ENCODE measurements at places on chromosomes 16 and 17.
A peak's percentile ranks its signal among the peaks of the same experiment; 100 is the strongest.

GRCh38 chr16:27314986-27315332 is 1.2 kb downstream of the IL4R start:
- no peak for DNase-seq

DNA sequence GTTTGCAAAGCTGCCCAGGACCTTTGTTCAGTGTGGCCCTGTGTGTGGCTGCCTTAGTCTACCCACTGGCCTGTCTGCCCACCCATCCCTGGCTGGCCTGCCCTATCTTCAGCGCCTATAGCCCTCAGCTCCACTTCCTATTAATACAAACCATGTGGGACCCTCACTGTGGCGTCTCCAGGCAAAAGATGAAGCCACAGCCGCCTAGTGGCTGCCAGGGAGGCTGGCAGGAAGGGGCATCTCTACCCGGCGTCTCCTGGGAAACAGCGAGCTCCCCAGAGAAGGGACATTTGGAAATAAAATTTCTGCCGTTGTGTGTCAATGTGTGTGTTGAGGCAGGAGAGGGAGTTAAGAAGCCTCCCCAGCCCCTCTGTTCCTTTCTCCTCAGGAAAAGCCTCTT is 31.5 kb downstream of the NEUROD2 start:
- no peak for DNase-seq

- DNase-seq, result no peak
Measured at GRCh38 chr17:19470530-19471261, 59.7 kb downstream of the RNF112 start.

DNA sequence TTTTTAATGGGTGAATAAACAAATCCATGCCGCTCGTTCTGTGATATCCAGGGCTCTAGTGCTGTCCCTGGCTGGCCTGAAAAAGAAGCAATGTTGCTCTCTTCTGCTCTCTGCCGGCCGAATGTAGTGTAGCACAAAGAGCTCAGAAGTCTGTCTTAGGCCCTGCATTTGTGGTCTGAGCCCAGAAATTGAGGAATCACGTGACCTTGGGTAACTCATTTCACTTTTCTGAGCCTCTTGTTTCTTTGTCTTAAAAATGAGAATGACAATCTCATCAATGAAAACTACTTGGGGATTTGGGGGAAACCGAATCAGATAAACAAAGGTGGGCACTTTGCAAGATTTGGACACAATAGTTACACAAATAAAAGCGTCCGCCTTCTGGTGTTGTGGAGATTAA is 381.6 kb upstream of the ASIC2 start:
- DNase-seq, result peak; percentile 24

GRCh38 chr16:71852158-71852557 is 6.4 kb downstream of the ATXN1L start:
- no peak for DNase-seq

DNA sequence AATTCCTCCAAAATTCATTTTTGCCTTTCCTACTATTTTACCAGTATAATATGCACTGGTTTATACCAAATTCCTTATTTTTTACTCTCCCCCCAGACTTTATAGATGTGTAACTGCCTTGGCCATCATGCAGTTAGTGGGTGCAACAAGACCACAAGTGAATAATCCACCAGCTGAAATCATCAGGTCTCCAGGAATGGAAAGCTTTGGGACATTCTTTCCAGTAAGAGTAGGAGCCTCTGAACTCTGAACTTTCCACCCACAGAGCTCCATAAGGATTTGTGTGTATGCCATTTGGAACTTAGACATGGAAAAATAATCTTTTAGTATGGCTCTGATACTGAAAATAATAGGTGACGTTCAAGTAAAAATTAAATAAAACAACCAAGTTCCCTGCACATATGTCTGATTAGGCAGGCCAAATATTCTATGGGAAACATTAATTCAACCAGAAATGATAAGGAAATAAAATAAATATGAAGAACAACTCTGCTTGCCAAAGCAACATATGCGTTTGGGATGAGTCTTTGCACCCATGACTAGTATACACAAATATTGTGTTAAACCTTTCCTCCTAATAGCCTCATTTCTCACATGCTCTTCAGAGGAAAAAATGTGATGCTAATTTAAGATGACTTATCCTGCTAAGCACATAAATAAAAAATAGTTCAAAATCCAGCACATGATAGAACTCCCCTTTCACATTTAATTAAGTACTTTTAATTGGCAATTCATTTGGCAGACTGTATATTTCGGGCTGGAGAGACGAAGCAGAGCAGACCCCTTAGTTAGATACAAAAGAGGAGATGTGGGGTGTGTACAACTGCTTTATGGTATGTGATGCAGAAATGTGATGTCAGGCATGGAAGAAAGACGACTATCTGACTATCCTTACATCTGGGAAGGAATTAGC is 11.6 kb upstream of the LYRM9 start:
- DNase-seq, result no peak

DNA sequence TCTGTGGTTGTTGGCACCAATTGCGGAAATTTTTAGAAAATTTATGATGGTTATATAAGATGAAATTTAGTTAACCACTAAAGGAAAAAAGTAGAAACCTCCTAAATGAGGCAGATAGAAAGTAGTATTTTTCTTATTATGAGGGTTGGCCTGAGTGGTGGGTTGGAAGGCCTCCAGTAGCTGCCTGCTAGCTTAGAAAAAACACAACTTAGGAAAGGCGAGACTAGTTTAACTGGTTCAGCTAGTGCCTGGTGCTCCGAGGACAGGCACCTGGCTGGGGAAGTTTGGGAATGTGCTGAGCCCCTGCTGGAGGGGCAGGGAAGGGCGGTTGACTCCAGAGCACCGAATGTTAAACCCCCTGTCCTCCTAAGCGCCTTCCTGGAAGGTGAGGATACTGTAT is 19.9 kb downstream of the LDHD start:
- DNase-seq, result no peak

DNA sequence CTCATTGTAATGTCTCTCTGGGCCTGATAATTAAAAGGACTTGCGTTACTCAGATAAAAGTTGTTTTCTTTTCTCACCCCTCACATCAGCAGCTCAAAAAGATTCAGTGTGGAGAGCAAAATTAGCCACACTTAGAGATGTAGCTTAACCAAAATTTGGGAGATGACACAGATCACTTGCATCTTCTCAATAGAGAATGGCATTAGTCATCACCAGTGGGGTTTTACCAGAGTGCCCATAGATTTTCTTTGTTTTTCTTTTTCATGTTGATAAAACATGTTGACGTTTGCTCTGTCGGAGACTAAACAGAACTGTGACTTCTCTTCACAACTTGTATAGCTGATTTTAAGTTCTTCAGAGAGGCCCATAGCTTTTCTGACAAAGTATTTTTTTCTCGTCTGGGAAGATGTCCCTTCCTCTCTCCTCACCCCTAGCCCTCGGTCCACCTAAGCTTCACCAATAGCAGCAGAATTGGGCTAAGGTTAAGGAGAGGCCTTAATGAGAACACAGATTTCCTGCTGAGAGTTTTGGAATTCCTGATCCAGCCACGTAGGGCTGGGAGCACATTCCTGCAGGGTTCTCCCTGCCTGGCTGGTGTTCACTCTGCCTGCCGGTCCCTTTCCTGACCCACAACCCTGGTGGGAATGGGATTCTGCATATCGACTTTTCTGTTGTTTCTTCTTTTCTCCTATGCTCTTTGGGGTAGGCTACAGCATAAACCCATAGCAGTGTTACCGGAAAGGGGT is 92.6 kb downstream of the CACNG3 start:
- DNase-seq, result no peak

GRCh38 chr17:12256380-12256995 is 235.8 kb downstream of the MAP2K4 start:
- DNase-seq, result no peak

- no peak for DNase-seq
Measured at GRCh38 chr17:60823515-60823914, 145.9 kb downstream of the BCAS3 start.

DNA sequence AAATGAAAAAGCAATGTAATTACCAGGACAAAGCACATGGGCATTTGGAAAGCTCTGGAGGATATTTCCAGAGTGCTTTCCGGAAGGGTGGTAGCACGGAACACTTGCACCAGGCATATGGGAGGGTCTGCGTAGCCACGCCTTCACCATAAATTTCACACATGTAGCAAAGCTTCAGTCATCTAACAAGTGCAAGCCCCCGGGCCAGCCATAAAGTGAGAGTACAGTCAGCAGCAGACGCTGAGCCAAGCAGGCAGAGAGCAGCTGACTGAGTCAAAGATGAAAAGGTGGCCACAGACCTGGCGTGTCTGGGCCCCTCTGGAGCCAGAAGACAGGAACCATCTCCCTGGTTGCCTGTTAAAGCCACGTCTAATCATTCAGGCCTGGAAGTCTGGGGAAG is 130.6 kb downstream of the SEC14L1 start:
- no peak for DNase-seq

GRCh38 chr17:22463110-22463850 is 771.0 kb downstream of the KCNJ18 start:
- no peak for DNase-seq

- no peak for DNase-seq
Measured at GRCh38 chr17:81890447-81891302, 711 bp downstream of the ALYREF start.

- no peak for DNase-seq
Measured at GRCh38 chr16:29908719-29909220, 8.5 kb downstream of the ASPHD1 start.
